Activated CD8-positive, alpha-beta memory T cell treated with anti-CD3 and anti-CD28 coated beads, Interleukin-2, amount 10 ng/mL, durations not matched to agents 7 days and 5 days (primary cell): ENCODE measurements at places on chromosomes 4 and X. TPM values are rescaled to one million over a fixed set of nuclear protein-coding genes. Genes with fewer than 3 reads are reported as not detected.

The ETNPPL gene
- not detected for total RNA-seq

The UCP1 gene
- not detected for total RNA-seq

The SPANXN3 gene
- not detected for total RNA-seq

The MTMR8 gene
- total RNA-seq: 4.6 TPM

The CLNK gene
- 0.18 TPM for total RNA-seq

The TCEAL5 gene
- not detected for total RNA-seq

The MYL5 gene
- total RNA-seq: 14.3 TPM

The RAB33A gene
- 38.8 TPM for total RNA-seq

The VCX2 gene
- not detected for total RNA-seq

The BRS3 gene
- total RNA-seq: not detected

The FGFR3 gene
- total RNA-seq: 0.15 TPM

The PLAC8 gene
- 23.3 TPM for total RNA-seq

The ADGRL3 gene
- not detected for total RNA-seq

The MAGEA8 gene
- not detected for total RNA-seq

The ASB5 gene
- not detected for total RNA-seq

The SLIT2 gene
- total RNA-seq: not detected

The FHIP1A gene
- not detected for total RNA-seq

The VCX gene
- not detected for total RNA-seq

The PDE5A gene
- 0.18 TPM for total RNA-seq

The UXT gene
- 151 TPM for total RNA-seq

The PAGE1 gene
- not detected for total RNA-seq

The PLS3 gene
- 3.7 TPM for total RNA-seq

The PPARGC1A gene
- not detected for total RNA-seq

The HCFC1 gene
- 138 TPM for total RNA-seq

The GPRIN3 gene
- 66.9 TPM for total RNA-seq

The SPIN2A gene
- total RNA-seq: 1.1 TPM

The CXorf51B gene
- not detected for total RNA-seq

The RUFY3 gene
- total RNA-seq: 12.7 TPM

The NEIL3 gene
- total RNA-seq: 27.5 TPM

The PARM1 gene
- total RNA-seq: 0.09 TPM

The TSR2 gene
- 30.1 TPM for total RNA-seq

The CASP3 gene
- 70.7 TPM for total RNA-seq

The RAPGEF2 gene
- total RNA-seq: 17.3 TPM

The CT45A10 gene
- total RNA-seq: not detected

The PCYT1B gene
- 0.23 TPM for total RNA-seq

The VEGFC gene
- not detected for total RNA-seq

The USP17L29 gene
- total RNA-seq: not detected

The CYLC1 gene
- not detected for total RNA-seq

The NMU gene
- total RNA-seq: not detected

The CXCL11 gene
- total RNA-seq: 0.53 TPM

The PNMA6A gene
- 0.35 TPM for total RNA-seq

The CNKSR2 gene
- 6.7 TPM for total RNA-seq

The CLDN22 gene
- total RNA-seq: not detected

The RASSF6 gene
- total RNA-seq: not detected

The OTC gene
- total RNA-seq: not detected

The NEUROG2 gene
- total RNA-seq: 0.12 TPM

The SATL1 gene
- not detected for total RNA-seq

The HPGD gene
- 30.2 TPM for total RNA-seq

The INTS6L gene
- 22.8 TPM for total RNA-seq

The STARD8 gene
- total RNA-seq: 2.3 TPM

The MAGEB2 gene
- total RNA-seq: not detected

The IRS4 gene
- total RNA-seq: not detected

The RBM47 gene
- 2.3 TPM for total RNA-seq

The SETD7 gene
- 13.8 TPM for total RNA-seq

The HTN1 gene
- total RNA-seq: not detected

The PCDH11X gene
- total RNA-seq: not detected

The CLTRN gene
- not detected for total RNA-seq

The NPY2R gene
- total RNA-seq: not detected

The GLOD5 gene
- total RNA-seq: not detected
